T-helper 1 cell (primary cell): ENCODE measurements at places on chromosomes 4 and X.

GRCh38 chr4:108170631-108171338 is 2.1 kb upstream of the LEF1 start:
- DNase-seq = no peak

DNA sequence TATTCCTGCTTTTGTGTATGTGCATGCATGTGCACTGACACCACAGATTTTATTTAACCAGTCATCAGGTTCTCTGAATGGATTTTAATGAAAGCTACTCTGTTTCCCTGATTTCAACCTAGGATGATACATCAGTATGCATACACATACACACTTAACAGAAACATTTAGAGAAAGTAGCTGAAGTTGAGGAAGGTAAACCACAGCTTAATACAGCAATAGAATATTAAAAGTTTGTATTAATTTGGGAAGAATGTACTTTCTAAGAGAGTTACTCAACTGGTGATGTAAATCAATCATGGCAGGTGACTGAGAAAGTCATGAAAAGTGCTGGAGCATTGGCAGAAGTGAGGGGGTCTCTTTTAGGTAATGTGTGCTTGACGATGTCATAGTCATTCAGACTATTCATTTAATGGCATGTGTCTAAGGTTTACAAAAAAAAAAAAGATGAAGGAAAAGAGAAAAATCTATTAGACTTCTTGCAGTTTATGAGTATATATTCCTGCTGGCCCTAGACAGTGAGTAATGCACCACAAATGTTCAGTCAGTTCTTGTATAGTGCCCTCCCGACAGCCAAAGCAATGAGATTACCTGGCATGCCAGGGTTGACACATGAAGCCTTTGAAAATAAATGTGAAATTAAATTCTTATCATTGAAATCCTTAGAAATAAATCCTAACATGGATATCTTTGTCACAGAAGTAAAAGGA is 187.6 kb downstream of the RAPGEF2 start:
- DNase-seq = no peak

DNA sequence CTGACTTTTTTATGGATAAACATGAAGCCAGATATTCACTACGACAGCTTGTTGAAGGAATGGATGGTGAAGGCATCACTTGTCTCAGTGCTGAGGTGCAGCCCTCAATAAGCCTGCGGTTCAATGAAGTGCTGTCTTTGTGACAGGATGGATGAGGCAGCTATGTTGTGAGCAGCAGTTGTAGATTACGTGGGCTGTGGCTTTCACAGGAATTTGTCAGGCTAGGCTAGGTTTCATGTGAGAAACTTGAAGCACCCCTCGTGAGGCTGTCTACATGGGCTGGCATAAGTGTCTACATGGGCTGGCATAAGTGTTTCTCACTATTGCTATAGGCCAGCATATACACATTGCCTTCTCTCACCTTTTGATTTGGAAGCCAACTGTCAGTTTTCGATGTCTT is 1050.0 kb downstream of the ADGRL3 start:
- DNase-seq = no peak

DNA sequence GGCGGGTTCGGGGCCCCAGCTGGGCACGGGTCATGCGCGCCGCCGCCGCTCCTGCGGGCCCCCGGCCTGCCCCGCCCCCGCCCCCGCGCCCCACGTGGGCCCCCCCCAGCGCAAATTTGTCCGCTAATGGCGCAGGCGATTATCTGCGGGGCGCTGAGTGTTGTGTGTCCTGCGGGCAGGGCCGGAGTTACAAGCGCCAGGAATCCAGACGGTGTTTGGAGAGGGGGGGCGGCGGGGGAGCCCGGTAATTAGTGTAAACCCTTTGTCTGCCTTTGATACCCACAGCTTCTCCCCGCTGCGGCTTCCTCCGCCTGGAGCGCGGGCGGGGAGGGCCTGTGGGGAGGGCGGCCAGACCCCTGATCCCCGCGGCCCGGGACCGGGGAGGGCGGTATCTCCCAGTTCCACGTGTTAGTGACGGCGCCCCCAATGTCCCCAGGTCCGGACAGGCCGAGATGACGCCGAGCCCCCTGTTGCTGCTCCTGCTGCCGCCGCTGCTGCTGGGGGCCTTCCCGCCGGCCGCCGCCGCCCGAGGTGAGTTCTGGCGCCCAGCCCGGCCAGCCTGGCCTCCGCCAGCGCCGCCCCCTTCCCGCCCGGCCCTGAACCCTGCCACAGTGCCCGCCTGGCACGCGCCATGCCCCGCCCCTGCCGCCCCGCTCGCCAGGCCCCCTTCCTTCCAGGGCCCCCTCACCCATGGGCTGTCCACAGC is 761 bp downstream of the FGFRL1 start:
- peak; percentile 38 for DNase-seq

- DNase-seq = no peak
Observed at GRCh38 chrX:77561372-77561771, 114.2 kb downstream of the FGF16 start.

GRCh38 chr4:64272432-64272831 is 136.8 kb downstream of the TECRL start:
- no peak for DNase-seq

DNA sequence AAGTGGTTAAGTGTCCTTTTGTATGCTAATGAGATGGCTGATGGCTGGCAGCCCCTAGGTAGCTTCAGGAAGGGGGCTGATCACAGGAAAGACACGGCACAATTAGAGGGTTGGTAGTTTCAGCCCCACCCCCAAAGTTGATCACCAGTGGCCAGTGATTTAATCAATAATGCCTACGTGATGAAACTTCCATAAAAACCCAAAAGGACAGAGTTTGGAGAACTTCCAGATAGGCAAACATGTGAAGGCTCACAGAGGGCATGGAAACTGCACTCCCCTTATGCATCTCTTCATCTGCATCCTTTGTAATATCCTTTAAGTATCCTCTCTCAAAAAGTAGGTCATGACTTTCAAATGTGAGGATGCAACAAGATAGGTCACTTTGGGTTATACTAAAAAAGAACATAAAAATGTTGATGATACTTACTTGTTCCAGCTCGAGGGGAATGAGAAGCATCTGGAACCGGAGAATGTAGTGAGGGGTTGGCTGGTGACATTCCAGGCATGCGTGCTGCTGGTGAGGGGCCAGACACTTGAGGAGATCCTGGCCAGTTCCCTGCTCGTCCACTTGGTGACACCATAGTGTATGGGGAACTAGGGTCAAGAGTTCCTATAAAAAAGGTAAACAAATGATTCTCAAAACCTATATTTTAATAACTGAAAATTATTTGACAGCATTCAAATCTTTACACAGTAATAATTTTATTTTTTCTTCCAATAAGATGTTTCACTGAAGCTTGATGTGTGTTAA is 16.7 kb upstream of the CXorf38 start:
- DNase-seq = no peak

DNA sequence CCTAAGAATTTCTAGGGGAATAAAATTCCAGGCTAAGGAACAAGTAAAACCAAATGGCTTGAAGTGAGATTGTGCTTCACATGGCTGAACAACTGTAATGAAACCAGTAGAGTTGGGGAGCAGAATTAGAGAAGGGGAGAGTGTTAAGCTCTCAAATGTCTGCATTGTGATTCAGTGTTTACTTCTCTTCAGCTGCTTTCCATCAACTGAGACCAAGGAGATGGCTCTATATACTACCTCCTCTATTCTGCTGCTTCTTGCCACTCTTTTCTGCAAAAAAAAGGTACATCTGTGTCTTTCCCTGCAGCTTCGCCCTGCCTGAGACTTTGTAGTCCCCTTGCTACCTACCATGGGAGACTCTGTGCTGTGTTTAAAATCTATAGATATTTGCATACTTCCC is 73.5 kb downstream of the WDFY3 start:
- DNase-seq = no peak

DNA sequence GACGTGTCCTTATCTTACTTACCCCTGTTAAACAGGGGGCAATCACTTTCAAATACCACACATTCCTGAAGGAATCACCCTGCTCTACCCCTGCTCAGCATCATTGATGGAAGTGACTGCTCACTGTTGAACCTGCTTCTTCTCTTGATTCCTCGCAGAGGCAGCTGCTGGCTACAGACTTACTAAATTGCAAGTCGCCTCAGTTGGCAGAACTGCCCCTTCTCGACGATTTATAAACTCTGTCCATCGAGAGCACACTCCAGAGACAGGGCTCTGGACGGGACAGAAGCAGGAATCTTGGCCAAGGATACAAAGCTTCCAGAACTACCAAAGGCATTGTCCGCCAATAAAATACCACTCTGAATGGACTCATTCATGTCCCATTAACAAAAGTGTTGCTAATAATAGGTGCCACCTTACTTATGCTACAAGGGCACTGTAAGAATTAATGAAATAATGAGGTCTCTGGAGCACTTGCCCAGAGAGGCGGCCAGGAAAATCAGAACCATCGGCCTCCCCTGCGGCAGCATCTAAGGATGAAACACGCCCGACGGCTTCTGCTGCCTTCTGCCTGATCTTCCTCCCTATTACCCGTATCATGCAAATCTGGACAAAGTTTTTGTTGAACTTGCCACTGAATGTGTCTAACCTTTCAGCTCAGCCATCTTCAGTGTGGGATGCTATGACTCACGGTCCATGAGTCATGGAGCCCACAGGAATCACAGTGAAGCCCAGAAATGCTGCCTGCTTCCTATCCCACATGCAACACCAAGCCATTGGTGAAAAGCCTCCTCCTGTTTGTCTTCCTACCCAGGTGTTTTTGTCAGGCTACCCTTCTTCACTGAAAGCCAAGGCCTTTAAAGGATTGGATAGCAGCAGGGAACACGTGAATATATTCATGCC is 164.9 kb downstream of the MAML3 start:
- no peak for DNase-seq

- DNase-seq = no peak
Observed at GRCh38 chr4:113969709-113970334, 9.6 kb downstream of the ARSJ start.

DNA sequence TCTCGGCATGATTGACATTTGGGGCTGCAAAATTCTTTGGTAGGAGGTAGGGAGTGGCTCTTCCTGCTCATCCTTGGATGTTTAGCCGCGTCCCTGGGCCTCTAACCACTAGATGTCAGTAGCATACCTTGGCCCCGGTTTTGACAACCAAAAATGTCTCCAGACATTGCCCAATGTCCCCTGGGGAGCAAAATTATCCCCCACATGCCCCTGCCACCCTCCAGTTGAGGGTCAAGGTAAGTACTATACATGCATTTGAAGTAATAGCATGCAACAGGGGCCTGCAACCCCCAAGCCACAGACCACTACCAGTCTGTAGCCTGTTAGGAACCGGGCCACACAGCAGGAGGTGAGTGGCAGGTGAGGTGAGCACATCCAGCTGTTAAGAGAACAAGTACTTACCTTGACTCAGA is 17.6 kb upstream of the KIAA1210 start:
- DNase-seq = no peak

DNA sequence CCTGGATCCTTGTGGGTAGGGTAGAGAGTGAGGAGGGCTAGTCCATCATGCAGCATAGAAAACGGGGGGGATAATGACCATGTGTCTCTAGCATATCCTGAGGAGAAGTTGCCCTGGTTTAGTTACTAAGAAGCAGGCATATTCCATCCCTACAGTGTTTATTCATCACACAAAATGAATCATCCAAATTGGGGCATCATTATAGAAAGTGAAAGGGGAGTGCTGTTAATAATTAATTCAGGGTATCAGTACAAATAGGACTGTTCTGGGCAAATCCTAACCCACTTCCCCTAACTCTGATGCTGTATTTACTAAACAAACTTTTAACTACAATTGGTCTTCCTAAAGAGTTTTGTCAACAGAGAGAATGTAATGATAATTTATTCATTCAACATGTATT is 281.1 kb upstream of the ARX start:
- DNase-seq = no peak

GRCh38 chr4:14143892-14144291 is 516.4 kb upstream of the BOD1L1 start:
- no peak for DNase-seq

DNA sequence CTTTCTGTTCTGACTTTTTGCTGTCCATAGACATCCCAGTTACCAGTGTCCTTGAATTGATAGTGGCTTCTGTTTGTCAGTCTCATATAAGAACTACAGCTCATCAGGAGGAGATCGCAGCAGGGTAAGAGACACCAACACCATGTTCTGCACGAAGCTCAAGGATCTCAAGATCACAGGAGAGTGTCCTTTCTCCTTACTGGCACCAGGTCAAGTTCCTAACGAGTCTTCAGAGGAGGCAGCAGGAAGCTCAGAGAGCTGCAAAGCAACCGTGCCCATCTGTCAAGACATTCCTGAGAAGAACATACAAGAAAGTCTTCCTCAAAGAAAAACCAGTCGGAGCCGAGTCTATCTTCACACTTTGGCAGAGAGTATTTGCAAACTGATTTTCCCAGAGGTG is 30.1 kb downstream of the GUCY1A1 start:
- no peak for DNase-seq

DNA sequence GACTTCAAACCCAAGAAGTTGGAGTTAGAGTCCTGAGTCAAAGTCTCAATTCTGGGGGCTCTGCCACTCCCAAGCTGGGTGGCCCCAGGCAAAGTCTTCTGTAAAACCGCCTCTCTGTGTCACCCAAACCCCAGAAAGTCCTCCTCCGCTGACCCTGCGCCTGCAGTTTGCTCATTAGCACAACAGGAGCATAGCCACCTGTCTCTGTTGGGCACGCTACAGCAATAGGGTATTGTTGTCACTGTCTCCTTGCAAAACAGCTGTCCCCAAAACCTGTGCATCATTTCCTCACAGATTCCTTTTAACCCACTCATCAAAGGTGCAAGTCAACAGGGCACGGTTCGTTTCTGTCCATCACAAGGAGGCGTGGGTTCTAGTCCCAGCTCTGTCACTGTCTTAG is 8.0 kb upstream of the DGAT2L6 start:
- no peak for DNase-seq

- no peak for DNase-seq
Observed at GRCh38 chr4:189516902-189517301, 423.8 kb upstream of the FRG1 start.

GRCh38 chr4:76485450-76485849 is 50.4 kb downstream of the SHROOM3 start:
- no peak for DNase-seq

DNA sequence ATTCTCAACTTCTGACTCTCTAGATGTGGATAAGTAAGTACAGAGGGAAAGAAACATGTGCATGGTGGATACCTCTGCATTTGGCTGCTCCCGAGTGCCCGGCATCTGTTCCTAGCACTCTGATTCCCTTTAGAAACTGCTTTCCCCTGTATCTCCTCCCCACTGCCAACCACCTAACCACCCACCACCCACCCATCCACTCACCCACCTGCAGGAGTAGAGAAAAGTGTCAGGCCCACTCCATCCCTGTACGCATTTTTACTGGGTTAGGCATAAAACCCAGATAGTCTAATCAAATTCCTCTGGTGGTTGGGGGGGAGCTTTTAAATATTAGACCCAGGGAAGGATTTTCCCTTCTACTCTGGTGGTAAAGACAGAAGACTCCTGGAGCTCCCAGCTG is 63.0 kb downstream of the TMEM154 start:
- no peak for DNase-seq

DNA sequence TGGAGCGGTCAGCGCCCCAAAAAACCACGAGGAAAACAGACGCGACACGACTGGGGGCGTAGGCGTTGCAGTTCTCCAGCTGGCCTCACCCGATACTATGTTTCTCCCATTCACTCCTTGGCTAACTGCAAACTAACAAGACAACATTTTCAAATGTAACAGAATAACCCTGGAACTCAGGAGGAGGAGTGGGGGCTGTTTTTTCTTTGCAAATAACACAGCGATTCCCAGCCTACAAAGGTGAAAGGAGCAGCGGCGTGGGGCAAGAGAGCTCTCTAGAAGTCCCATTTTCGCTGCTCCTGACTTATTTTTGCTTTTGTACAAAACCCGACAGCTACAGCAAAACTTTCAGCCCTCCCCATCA is 1.6 kb downstream of the SOX3 start:
- DNase-seq = no peak

GRCh38 chr4:37157476-37158167 is 86.9 kb upstream of the NWD2 start:
- no peak for DNase-seq
